T-cell (primary cell): ENCODE measurements at places on chromosomes 1 and 21.

DNA sequence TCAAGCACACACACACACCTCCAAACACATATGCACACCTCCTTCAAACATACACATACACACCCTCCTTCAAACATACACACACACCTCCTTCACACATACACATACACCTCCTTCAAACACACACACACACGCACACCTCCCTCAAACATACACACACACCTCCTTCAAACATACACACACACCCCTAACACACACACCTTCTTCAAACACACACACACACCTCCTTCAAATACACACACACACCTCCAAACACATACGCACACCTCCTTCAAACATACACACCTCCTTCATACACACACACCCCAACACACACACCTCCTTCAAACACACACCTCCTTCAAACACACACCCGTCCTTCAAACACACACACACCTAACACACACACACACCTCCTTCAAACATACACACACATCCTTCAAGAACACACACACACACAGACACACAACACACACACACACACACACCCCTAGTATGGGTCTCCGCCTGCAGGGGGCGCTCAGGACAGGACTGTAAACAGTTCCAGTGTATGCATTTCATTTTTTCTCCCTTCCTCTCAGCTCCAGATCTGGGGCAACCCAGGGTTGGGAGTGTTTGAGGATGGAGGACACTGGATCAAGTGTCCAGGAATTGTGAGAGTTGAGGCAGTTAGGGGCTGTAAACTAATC, 12.1 kb downstream of the LGR6 start:
- DNase-seq: no peak

DNA sequence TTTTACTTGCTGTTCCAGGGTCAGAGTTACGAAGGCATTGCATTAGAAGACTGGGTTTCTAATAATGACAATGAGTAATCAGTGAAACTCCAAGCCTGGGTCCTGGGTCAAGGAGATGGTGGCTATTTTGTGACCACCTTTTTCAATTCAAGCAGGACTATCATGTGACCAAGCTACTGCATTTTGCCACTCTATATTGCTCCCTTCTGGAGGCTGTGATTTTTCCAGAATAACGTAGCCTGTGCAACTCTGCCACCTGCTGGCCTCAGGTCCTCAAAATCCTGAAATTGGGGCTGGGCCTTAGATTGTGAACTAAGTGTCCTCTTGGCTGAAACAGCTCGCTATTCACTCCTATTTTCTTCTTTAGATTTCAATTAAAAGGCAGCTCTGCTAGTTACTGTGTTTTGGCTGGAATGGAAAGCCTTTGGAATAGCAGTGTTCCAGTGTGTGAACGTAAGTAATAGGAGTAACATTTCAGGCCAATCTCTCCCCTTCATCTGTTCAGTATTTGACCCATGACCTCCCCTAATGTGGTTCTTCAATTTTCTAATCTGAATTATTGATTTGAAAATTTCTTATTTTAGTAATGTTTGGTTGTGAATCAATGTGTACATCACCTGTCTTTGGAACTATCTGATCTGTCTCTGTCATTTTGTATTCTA, 52.9 kb upstream of the CD46 start:
- peak; percentile 18 for DNase-seq

- DNase-seq: no peak
Observed at GRCh38 chr21:26842974-26843932, 2.0 kb downstream of the ADAMTS1 start.

DNA sequence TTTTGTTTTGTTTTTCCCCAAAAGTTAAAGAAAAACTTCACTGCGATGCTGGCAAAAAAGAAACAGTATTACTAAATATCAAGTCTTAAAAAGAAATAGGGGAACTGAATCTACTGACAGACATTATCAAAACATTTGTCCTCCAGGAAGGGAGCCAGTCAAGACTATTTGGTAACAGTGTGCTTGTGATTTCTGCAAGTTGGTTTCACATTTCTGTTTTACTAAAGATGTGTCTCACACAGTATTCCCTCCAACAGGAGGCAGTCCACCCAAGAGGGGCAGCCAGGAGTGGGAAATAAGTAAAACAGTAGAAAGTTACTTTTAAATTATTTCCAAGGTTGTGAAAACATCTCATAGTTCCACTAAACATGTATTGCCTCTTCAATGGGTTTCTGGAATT, 74.4 kb upstream of the SDC3 start:
- DNase-seq: no peak
